ENCODE measurements at places on chromosomes 11 and 22.

DNA sequence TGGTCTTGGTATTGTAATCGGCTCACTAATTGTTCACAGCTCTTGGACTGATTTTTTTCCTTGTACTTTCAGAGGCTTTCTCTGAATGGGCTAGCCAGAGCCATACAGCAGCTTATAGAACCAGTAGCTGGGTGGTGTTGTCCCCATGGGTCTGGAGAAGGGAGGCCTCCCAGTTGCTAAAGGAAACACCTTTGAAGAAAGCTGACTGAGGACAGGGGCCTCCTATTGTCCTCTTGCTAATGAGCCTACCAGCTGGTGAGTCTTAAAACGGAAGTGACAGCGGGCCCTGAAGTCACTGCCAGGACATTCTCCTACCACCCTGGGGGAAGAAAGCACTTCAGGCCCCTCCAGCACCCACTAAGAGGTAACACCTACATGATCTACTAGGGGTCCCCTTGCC, 9.9 kb downstream of the FADS3 start:
- DNase-seq = no peak

GRCh38 chr11:63802637-63803414, 10.4 kb upstream of the SPINDOC start:
- DNase-seq = no peak

DNA sequence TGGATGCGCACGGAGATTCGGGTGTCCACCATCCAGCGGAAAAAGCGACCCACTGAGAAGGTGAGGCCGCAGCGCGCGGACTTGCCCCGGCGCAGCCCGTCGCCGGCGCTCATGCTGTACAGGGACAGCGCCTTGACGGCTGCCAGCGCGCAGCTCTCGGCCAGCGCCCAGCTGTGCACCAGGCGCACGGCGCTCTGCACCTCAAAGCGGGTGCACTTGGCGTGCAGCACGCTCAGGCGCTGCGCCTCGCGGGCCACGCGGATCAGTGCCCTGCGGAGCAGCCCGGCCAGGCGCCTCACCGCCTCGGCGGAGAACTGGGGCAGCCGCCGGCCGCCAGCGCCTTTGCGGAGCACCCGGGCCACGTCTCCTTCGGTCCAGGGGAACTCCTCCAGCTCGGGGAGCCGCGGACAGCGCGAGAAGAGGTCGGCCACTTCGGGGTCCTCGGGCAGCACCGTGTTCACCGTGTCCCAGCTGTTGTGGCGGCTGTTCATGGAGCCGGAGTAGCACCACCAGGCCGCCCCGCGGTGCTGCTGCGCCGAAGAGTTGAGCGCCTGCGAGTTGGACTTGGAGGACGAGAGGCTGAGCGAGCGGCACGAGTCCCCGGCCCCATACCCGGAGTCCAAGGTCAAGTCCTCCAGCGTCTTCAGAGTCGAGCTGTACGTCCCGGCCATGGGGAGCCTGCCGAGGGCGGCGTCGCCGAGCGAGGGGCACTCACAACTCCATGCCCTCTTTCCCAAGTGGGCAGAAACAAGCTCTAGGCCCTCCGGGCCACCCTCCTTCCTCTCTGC, 703 bp downstream of the ABTB2 start:
- no peak for DNase-seq

DNA sequence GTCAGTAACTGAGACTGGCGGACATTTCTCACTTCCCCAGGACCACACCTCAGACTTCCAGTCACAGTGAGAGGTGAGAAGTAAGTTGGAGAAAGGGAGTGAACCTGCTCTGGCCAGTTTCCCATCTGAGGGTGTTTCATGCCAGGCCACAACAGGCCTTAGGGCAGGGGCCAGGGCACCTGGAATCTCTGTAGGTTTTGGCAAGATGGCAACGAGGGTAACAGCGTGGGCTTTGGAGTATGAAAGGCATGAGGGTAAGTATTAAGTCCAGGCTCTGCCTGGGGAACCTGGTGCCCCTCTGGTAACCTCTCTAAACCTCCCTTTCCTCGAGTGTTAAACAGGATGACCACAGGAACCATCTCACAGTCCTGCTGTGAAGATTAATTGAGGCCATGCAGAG, 28.5 kb upstream of the ABCC8 start:
- DNase-seq = no peak

DNA sequence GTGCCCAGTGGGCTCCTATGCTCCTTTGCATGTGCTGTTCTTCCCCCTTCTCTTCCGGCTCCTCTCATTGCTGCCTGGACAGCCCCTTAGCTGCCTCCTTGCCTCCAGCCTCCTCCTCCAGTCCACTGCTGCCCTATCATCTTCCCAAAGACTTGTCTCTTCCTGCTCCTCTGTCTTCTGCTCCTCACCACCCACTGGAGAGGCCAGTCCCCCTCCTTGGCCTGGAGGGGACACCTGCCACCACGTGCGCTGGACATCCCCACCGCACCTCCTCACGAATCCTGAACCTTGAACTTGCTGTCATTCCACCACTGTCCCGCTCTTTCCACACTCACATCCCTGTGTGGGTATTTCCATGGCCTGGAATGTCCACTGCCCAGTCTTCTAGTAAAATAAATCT, 49.8 kb downstream of the MICAL2 start:
- DNase-seq = no peak
